GM04504 (cell line): ENCODE measurements at places on chromosomes 2 and 18.

- no peak for DNase-seq
These were observed 53.5 kb upstream of the FN1 start for GRCh38 chr2:215489288-215489848.

DNA sequence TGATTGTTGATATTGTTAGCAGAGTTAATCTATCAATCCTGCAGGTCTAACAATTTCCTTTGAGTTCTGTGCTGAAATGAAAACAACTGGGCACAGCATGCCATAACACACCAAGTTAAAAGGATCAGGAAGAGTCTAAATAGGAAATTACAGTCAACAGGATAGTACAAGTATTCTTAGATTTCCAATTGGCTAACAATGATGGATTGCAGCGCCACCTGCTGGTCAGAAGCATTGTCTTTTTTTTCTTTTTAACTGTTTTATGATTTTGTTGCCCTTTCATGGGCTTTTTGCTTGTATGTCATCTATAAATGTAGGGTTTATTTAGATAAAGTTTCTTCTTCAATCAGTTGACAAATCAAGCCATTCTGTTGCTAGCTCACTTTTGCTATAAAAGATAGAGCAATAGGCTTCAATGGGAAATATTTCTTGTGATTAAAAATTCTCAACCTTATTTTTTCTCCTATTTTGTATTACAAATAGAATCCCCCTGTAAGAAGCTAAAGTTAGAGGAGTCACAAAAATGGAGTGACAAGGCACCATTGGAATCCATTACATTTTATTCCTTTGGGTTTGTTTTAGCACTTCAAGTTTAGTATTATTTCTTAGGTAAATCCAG is 40.8 kb upstream of the RPRM start:
- DNase-seq = peak; percentile 15

DNA sequence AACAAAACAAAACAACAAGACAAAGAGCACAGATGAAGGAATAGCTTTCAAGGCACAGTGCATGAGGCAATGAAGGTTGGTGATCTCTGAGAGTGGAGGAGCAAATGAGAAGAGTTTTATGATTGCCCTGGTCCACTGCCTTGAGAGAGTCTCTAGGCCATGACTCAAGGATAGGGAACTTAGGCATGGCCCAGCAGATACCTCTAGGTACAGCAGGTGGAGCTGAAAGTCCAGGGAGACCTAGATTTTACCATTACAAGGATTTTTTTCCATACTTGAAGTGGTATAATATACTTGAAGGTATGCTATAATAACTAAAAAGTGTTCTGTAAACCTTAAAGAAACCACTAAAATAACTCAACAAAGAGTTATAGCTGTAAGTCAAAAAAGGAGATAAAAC is 239.5 kb upstream of the KLHL29 start:
- no peak for DNase-seq

DNA sequence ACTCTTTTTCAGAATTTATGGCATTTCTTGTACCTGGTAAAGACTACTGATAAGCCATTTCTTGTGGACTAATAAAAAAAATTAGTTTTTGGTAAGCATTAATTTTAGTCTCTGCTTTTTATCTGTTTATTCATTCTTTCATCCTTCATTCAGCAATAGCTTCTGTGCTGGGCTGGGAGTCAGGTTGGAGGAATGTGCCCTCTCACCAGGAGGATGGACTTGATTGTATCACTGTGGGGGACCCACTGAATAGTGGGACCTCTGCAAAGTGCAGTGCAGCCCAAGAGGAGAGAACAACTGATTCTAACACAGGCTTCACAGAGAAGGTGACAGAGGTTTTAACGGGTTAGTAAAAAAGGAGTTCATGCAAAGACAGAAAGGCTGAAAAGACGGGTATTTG is 39.1 kb downstream of the CDC42EP3 start:
- DNase-seq = no peak

- no peak for DNase-seq
These were observed 111.4 kb downstream of the SLC39A10 start for GRCh38 chr2:195768431-195768830.

- no peak for DNase-seq
These were observed 515 bp downstream of the TSHZ1 start for GRCh38 chr18:75211002-75211621.

- no peak for DNase-seq
These were observed 28.8 kb downstream of the ADAM23 start for GRCh38 chr2:206472094-206472493.

- DNase-seq = no peak
These were observed 13.9 kb downstream of the AFTPH start for GRCh38 chr2:64537991-64538390.

GRCh38 chr2:215613280-215613679 is 177.4 kb upstream of the FN1 start:
- DNase-seq = no peak

GRCh38 chr18:49581371-49581770 is 19.5 kb downstream of the LIPG start:
- DNase-seq = no peak

DNA sequence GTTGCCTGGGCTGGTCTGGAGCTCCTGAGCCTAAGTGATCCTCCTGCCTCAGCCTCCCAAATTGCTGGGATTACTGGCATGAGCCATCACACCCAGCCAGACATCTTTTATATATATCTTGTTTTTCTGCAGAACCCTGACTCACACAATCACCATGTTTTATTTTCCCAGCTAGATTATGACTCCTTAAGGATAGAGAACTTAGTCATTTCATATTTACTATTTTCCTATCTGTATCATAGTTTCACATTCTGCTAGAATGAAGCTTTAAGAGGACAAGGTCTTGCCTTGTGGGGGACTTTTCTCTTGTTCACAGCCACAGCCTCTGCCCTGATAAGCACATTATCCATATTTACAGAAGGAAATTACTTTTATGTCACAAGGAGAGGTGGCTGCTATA is 73.9 kb downstream of the LBH start:
- DNase-seq = no peak

GRCh38 chr2:122070241-122070731 is 314.8 kb downstream of the TSN start:
- no peak for DNase-seq
